ENCODE measurements at places on chromosomes 7 and 10.

- DNase-seq, result no peak
These were observed 296.9 kb downstream of the ADRA2A start for GRCh38 chr10:111373696-111374095.

DNA sequence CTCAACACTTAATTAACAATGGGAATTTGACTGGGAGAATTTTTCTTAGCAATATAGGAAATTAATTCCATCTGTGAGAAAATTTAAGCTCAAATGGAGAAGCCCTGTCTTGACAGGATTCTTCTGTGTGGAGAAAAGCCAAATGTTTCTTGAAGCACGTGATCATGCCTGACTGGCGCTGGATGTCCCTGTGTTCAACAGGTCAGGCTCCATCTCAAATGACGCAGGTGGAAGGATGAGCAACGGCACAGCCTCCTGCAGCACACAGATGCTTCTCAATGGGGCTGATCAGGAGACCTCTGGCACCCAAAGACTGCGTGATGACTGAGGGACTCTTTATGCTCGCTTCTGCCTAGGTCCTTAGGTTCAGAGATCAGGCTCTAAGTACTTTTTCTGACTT, 143.8 kb downstream of the RSU1 start:
- no peak for DNase-seq

DNA sequence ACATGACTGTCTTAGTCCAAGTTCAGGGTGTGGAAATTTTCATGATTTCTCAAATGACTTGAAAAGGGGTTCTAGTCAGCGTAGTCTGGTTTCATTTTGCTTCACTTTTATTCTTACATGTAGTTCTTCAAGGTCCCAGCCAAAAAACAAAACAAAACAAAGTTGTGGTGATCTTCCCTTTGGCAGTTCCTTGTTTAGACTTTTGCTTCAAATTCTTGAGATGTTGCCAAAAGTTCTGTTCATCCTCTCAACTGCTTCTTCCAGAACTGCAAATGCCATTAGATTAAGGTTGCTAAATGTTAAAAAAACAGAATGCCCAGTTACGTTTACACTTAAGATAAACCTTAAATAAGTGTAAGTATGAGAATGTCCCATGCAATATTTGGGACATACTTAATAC, 370.8 kb upstream of the LRRTM3 start:
- DNase-seq, result no peak

DNA sequence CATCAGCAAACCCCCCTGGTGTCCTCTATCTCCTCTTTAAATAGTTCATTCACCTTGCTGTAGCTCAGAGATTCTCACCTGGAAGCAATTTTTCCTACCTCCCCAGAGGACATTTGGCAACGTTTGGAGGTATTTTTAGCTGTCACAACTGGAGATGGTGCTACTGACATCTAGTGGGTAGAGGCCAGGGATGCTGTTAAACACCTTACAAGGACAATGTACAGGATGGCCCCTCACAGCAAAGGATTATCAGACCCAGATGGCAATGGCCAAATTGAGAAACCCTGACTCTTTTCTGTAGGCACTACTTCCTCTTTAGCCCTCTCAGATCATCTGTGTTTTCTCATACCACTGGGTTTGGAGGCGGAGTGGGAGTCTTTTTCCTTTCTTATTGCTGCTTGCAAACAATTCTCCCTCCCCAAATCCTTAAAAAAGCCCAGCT, 13.2 kb upstream of the TRA2A start:
- DNase-seq, result no peak

DNA sequence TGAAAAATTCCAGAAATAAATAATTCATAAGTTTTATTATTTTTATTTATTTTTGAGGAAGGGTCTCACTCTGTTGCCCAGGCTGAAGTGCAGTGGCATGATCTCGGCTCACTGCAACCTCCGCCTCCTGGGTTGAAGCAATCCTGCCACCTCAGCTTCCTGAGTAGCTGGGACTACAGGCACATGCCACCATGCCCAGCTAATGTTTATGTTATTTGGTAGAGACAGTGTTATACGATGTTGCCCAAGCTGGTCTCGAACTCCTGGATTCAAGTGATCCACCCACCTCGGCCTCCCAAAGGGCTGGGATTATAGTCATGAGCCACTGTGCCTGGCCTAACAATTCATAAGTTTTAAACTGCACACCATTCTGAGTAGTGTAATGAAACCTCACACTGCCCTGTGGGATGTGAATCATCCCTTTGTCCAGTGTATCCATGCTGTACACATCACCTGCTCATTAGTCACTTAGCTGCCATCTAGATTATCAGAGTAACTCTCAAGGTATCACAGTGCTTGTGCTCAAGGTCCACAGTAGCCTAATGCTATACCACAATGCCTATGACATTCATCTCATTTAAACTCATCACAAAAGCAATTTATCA, 17.9 kb downstream of the RTKN2 start:
- DNase-seq, result no peak

GRCh38 chr10:101771380-101771779, 4.5 kb downstream of the FGF8 start:
- no peak for DNase-seq

DNA sequence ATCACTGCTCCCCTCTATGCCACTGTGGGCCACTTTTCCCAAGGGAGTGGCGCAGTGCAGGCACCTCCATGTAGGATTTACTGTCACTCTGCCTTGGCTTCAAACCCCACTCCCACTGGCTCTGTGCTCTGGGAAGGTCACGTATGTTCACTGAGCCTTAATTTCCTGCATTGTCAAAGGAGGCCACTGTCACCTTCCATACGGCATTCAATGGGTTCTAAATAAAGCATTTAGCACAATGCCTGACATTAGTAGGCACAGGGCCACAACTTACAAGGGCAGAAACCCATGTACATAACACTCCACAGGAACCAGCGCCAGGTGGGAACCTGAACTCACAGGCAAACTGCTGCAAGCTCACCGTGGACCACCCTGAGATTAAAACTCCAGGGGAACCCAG, 196.4 kb downstream of the USP6NL start:
- DNase-seq, result no peak

DNA sequence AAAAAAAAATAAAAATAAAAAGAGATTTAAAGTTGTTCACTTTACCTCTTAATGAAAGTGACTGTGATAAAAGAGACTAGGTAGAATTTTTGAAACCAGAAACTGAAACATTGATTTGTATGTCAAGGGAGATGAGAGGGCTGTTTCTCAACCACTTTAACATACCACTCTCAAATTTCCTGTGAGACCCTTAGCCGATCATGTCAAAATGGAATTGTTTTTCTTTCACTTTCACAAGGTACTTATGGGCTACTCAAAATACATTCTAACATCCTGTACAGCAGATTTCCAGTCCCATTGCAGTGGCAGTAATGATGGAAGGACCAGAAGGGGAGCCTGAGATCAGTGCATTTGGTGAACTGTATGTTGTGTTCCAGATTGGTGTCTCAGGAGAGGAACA, 261.2 kb downstream of the PPP1R3A start:
- DNase-seq, result no peak

GRCh38 chr10:103643381-103643780, 149.9 kb downstream of the NEURL1 start:
- no peak for DNase-seq

- DNase-seq, result no peak
These were observed 104.0 kb downstream of the PLXDC2 start for GRCh38 chr10:19920075-19920726.

DNA sequence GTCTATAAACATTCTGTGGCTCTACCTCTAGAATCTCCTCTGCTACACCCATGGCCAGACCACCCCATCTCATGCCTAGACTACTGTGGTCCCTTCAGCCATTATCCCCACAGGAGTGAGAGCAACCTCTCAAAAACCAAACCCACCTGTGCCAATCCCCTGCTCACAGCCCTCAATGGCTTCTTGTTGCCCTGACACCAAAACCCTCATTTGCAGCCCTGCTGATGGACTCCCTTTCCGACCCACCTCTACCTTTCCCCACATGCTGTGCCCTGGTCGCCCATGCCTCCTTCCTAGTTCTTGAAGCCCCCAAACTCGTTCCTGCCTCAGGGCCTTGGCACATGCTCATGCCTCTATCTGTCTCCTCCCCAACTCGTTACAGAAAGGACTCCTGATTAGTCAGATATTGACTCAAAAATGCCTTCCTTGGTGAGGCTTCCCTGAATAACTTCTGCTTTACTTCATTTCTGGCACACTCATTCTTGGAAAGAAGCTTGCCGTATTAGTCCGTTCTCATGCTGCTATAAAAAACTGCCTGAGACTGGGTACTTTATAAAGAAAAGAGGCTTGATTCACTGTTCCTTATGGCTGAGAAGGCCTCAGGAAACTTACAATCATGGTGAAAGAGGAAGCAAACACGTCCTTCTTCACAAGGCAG, 104.2 kb downstream of the TEX36 start:
- no peak for DNase-seq

DNA sequence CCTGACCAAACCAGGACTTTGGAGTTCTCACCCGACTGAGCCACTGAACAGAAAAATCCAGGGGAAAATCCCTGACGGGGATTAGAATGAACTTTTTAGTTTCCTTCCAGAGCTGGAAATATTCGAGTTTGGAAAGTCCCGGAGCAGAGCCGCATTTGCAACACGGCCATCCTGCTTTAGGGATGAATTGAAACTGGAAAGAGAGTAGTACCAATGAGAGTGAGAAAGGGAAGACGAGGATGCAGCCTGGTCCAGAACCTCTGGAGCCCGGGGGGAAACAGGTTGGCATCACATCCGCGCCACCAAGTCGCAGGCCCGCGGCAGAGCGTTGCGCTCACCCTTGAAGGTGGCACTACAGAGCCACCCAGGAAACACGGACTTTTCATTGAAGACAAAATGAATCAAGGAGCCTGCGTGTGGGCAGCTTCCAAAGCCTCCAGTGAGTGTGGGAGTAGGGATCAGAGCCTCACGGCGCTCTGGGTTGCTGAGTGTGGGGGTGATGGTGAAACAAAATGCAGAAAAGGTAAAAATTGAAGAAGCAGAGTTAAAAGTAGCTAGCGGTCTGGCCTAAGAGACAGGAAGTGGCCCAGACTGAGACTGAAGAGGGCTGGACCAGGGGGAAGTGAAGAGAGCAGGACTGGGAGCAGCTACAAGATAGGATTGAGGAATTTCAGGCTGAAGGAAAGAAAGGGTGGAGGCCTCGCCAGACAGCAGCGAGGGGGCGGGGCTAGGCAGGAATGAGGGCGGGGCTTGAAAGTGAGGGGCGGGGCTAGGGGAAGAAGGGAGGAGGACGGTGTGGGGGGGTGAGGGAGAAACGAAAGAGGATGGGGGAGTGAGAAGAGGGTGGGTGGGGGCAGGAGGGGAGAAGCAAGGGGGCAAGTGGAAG, 1.8 kb downstream of the SMURF1 start:
- DNase-seq, result peak; percentile 70

DNA sequence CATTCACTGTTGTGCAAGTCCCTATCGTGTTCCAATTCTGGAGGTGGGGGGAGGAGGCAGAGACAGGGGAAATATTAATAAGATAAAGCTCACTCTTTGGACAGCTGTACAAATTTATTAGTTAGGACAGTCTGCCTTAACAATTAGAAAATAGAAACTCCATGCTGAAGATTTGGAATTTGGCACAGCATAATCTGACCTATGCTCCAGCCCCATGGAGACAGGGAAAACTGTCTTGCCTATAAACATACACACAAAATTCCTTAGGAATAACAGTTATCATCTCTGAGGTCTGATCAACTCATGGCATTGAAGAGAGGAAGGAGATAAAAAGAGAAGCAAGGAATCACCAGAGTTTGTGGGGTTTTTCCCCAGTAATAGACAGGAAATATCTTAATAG, 335.4 kb upstream of the MEOX2 start:
- no peak for DNase-seq

DNA sequence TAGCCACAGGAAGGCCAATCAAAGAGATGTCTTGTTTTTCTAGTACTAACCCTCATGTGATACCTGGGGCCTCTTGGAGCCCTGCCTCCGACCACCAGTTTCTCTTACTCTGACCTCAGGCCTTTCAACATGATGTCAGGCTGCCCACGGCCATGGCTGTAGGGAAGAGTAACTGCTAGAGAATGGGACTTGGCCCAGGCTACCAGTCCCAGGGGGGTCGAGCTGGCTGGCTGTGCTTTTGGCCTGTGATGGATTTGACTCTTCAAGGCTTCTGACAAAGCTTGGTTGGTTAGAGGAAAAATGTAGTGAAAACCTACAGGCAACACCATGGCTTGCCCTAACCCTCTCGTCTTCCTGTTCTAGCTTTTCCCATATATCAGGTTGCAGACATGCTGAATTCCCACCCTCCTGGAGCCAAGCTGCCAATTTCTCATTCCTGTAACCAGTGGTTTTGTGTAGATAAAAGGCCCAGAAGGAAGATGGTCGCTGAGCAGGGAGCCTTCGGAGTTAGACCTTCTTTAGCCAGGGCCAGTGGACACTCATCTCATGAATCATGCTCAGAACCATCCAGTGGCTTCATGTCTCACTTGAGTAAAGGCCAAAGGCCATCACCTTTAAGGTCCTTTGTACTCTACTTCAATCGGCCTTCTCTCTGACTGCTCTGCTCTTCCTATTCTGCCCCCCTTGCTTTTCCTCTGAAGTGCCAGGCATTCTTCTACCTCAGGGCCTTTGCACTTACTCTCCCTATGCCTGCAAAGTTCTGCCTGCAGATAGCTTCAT, 19.7 kb downstream of the SUFU start:
- DNase-seq, result no peak

DNA sequence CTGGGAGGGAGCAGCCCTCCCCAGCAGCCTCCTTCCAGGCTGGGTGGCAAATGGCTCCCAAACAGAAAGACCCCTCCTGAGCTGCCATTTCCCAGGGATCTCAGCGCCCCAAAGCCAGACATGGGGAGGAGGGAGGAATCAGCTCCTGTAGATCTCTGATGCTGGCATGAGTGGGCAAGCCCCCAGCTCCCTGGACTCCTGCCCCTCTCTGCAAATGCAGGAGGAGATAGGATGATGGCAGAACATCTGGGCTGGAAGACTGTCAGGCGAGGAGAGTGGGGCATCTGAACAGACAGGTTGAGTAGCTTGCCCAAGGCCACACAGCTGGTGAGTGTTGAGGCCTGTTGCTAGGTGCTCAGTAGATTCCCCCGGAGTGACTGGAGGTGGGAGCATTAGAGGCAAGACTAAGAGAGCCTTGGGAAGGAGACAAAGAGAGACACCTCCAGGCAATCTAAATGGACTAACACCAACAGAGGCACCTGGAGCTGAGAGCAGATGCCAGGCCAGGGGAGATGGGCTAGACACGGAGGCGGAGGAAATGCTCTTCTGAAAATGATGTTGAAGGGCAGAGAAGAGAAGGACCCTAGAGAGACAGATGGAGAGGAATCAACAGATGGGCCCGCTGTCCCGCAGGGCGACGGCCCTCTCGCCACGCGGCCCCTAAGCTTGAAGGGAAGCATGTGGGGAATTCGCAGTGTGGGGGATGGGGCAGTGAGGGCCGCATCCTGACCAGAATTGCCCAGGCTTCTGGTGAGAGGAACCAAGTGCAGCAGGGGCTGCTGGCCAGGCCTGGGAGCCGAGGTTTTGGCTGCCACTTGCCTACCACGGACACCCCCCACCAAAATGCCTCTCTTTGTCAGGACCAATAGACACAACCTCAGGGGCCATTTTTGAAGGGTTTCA, 84.8 kb upstream of the LRRC4 start:
- no peak for DNase-seq
